CD4-positive, alpha-beta T cell (primary cell): ENCODE measurements at places on chromosomes 1 and 21. TPM values are rescaled to one million over a fixed set of nuclear protein-coding genes. Genes with fewer than 3 reads are reported as not detected.

KRTAP19-1 gene
- total RNA-seq, result not detected

MEGF6 gene
- 62.2 TPM for total RNA-seq

TRIM46 gene
- 2.9 TPM for total RNA-seq

ILDR2 gene
- 0.47 TPM for total RNA-seq

MPZ gene
- total RNA-seq, result 3.2 TPM

RHCE gene
- 1.1 TPM for total RNA-seq

RGSL1 gene
- total RNA-seq, result not detected

C2CD2 gene
- total RNA-seq, result 8.8 TPM

HIVEP3 gene
- total RNA-seq, result 5.4 TPM

TNFAIP8L2 gene
- 0.74 TPM for total RNA-seq

LRRC3 gene
- total RNA-seq, result 0.55 TPM

TMEM52 gene
- total RNA-seq, result 1.9 TPM

NBPF4 gene
- total RNA-seq, result 0.11 TPM

MCOLN2 gene
- 9.7 TPM for total RNA-seq

KIF21B gene
- total RNA-seq, result 65.4 TPM
